ENCODE measurements at places on chromosomes 5 and 9.

- DNase-seq = no peak
Observed at GRCh38 chr9:98869866-98870265, 62.4 kb downstream of the GALNT12 start.

DNA sequence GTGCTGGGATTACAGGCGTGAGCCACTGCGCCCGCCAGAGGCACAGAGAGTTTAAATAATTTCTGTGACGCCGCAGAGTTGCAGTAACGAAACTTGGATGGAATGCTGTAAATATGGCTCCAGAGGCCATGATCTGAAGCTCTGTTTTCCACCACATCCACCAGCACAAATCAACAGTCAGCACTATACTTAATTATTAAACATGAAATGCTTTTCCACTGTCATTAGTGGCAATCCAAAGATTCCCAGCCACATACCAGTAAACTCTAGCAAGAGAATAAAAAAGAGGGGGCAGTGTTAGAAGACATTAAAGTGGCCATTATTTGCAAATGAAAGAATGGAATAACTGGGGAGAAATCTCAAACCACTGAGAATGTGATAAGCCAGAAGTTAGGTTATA, 242.5 kb downstream of the DIRAS2 start:
- no peak for DNase-seq

DNA sequence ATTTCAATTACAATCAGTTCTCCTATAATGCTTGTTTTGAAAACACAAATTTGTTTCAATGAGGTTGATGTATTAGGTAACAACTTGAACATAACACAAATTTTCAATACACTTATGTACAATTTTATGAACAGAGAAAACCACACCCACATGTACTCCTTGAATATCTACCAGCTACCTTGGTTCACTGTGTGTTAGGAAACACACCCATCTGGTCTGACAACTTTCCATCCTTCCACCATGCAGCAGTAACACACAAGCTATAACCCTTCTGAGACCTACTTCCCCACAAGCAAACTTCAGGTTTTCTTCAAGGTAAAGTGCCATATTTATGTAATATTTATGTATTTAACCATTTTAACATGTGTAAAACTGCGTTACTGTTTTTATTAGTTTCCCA, 36.4 kb upstream of the UBQLN1 start:
- no peak for DNase-seq

- no peak for DNase-seq
Observed at GRCh38 chr5:93192087-93192486, 388.9 kb downstream of the NR2F1-AS1 start.

- DNase-seq = no peak
Observed at GRCh38 chr5:6801236-6801635, 88.0 kb downstream of the TENT4A start.

DNA sequence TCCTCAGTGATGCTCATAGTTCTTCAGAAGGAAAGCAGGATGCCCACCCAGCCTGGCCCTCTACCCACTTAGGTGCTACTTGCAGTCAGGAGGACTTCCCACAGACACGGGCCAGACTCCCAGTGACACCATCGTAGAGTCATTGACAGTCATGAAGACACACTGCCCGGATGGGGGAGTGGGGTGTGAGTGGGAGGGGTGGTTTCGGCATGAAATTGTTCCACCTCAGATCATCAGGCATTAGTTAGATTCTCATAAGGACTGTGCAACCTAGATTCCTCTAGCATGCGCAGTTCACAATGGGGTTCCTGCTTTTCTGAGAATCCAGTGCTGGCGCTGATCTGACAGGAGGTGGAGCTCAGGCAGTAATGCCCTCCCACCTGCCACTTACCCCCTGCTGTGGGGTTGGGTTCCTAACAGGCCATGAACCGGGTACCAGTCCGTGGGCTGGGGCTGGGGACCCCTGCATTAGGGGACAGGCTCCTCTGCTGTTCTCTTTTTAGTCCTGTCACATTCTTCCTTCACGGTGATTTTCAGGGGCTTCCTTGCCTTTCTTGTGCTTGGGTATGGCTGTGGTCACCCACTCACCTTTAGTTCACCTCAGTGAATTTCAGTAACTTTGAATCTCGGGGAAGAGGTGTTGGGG, 88.2 kb upstream of the ANKRD55 start:
- no peak for DNase-seq

DNA sequence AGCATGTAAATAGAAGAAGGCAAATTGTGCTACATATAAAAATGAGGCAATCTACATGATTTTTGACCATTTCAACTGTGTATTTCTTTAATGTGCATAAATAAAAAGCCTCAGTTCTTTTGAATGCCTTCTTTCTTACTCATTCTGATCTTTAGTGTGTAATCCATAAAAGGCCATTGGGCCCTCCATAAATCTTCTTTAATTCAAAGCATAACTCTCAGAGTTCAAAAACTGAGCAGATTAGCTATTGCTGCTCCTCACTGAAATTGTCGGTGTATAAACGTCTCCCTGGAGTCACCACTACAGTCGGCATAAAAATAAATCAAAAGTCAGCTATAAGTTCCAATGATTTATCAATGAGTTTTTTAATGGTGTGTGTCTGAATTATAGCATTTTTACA, 45.3 kb upstream of the ADAMTSL1 start:
- DNase-seq = no peak

- DNase-seq = no peak
Observed at GRCh38 chr9:36250079-36250478, 8.2 kb downstream of the GNE start.

DNA sequence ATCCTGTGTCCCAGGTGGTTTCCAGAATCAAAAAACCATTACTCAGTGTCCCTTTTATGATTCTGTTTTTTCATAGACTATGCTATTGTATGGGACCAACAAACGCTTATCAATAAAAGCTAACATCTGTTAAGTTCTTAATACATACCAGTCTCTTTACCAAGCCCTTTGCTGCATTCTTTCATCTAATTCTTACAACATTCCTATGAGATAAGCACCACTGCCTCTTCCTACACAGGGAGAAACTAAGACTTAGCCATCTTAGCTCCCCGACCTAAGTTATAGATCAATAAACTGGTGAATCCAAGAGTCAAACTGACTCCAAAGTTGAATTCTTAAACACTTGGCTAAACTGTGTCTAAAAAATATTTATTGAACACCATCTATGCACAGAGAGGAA, 26.6 kb downstream of the DRD1 start:
- DNase-seq = no peak

DNA sequence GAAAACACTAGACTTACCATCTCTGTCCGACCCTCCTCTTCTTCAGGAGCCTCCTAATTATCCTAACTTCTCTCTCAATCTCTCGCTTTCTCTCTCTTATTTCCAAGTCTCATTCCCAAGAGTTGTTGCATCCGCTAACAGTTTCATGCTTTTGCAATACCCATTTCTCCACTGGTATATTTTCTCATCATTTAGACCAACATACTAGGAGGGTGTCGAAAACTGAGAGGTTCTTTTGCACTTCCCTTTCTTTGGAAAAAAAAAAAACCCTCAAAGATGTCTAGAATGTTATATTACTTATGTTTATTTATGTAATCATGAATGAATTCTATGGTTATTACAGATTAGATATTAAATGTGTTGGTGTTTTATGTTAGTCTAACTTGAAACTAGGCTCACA, 35.9 kb downstream of the SPZ1 start:
- DNase-seq = no peak

DNA sequence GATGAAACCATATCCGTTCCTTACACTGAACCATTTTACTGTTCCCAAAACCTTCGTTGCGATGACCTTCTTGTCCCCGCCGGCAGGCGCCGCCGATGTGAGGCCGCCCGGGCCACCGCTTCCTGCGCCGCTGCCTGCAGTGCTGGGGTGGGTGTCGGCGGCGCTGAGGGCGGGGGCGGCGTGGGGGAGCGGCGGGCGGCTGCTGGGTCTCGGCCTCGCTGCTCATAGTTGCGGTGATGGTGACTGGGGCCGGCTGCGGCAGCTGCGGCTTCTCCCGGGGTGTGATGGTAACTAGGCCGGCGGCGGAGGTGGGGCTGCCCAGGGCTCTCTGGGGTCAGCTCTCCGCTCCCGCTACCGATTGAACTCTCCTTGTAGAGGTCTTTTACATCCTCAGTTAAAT, 14.1 kb upstream of the OR2S2 start:
- DNase-seq = no peak

GRCh38 chr5:61816585-61817450, 484.8 kb downstream of the ZSWIM6 start:
- DNase-seq = no peak

GRCh38 chr5:89313044-89313443, 430.1 kb upstream of the MEF2C start:
- no peak for DNase-seq

DNA sequence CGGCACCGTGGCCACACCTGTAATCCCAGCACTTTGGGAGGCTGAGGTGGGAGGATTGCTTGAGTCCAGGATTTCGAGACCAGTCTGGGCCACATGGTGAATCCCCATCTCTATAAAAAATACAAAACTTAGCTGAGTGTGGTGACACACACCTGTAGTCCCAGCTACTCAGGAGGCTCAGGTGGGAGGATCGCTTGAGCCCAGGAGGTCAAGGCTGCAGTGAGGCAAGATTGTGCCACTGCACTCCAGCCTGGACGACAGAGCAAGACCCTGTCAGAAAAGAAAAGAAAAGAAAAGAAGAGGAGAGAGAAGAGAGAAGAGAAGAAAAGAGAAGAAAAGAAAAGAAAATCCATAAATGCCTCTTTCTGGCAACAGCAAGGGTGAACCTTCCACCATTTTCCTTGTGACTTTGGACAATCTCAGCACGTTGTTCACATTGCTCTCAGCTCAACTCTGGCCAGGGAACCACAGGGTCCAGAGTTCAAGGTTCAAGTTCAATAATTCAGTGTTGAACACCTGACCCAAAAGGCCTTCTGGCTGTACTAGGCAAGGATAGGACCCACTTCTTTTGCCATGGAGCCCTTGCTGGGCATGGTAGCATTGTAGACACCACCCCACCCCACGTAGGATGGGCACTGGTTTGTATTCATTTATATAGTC, 14.6 kb upstream of the DUSP1 start:
- DNase-seq = no peak

DNA sequence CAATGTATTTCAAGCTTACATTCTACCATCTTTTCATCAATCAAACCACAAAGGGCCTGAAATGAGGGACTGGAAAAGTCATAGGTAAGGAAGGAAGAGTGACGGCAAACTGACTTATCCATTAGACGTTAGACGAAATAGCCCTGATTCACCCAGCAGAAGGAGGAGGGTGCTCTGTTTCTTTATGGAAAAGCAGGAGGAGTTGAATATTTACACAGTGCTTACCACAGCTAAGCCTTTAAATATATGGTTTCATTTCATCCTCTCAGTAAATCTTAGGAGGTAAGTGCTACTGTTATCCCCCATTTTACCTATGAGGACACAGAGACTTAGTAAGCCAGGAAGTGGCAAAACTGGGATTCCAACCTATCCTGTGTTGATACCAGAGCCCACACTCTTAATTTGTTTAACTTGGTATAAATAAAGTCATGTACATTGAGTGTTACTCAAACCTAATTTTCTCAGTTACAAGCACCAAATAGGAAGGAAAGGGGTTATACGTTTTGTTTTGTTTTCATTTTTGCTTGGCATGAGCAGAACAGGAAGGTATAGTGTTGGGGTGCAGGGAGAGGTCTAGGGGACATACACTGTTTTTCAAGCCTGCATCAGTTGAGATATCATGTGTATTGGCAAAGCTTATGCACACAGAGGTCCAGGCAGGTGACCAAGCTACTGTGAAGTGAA, 98.1 kb upstream of the IFNK start:
- DNase-seq = no peak

DNA sequence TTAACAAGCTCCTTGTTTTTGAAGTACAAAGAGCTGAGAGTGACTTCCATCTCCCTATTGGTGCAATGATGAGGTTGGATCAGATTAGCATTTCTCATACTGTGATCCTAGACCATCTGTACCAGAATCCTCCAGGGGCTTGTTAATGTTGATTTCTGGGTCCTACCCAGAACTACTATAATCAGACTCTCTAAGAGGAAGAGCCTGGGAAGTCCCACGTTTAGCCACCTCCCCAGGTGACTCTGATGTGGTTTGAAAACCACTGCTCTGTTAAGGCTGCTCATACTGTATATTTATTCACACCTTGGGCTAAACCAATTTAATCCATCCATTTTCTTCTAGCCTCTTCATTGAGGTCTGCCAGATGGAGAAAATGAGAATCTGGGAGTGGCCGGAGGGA, 49.6 kb upstream of the SMIM32 start:
- DNase-seq = no peak

- no peak for DNase-seq
Observed at GRCh38 chr5:9015937-9016270, 530.0 kb downstream of the SEMA5A start.

DNA sequence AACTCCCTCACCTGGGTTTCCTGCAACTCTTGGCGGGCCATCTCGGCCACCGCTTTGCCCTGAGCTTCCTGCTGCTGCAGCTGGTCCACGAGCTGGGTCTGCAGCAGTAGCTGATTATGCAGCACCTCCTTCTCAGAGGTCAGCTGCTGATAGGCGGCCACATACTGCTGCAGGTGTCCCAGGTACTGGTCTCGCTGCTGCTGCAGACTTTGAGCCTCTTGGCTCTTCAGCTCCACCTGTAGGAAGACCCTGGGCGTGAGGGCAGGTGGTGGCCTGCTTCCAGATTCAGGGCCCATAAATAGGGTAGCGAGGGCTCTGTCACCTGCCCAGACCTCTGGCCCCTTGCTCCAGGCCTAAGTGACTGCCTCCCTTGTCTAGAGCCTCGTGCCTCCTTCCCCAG, 16.7 kb downstream of the GOLGA2 start:
- no peak for DNase-seq

GRCh38 chr9:83030391-83031107, 32.4 kb downstream of the RASEF start:
- no peak for DNase-seq
